ENCODE measurements at places on chromosomes 12 and 14.
A peak's percentile ranks its signal among the peaks of the same experiment; 100 is the strongest.

DNA sequence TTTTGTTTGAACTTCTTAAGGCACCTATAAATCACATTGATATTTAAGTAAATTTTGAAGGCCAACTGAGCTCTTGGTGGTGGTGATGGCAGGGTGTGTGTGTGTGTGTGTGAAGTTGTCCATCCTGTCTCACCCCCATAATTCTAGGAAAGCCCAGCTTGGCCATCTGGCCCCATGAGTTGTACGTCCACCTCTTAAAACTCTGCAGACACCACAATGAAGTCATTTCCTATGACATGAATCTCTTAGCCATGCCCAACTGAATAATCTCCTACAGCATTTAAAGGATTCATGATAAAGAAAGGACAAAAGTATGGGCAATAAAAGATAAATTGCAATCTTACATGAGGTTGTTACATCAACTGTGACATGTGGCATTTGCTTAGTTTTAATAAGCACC is 123.4 kb downstream of the TTC7B start:
- peak; percentile 36 for DNase-seq

- peak; percentile 12 for DNase-seq
These were observed 14.3 kb upstream of the PIP4K2C start for GRCh38 chr12:57576613-57577160.

DNA sequence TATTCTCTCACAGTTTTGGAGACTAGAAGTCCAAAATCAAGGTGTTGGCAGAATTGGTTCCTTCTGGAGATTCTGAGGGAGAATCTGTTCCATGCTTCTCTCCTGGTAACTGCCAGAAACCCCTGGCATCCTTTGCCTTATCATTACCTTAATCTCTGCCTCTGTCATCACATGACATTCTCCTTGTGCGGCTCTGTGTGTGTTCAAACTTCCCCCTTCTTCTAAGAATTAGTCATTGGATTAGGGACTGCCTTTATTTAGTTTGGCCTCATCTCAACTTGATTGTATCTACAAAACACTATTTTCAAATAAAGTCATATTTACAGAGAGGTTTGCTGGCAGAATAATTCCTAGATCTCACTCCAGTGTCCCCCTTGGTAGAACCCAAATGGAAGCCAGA is 68.9 kb downstream of the ZNF641 start:
- no peak for DNase-seq

DNA sequence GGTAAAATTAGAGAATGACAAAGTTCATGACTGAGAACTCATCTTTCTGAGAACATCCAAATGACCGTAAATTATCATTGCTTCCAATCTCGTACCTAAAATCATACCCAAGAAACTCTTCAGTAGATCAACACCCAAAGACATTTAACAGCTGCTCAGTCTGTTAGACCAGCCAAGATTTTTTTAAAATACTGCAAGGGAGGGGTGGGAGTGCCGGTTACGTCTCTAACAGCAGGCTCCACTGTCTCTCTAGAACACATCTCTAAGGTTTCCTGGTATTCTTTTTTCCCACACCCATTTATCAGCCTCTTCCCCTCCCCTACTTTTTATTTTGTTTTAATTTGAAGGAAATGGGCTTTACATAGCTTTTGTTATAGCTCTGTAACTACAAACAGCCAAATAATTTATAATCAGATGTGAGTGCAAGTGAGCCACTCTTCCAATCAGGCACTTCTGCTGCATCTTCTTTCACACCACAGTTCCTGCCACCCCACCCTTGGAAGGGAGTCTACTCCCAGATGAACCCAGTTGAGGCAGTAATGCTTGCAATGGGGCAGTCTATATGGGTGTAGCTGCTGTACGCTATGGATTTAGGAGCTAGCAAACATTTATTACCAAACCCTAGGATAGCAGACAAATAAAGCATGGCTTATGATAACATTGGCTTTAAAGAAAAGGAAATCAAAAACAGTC is 21.9 kb downstream of the PTPRB start:
- no peak for DNase-seq

DNA sequence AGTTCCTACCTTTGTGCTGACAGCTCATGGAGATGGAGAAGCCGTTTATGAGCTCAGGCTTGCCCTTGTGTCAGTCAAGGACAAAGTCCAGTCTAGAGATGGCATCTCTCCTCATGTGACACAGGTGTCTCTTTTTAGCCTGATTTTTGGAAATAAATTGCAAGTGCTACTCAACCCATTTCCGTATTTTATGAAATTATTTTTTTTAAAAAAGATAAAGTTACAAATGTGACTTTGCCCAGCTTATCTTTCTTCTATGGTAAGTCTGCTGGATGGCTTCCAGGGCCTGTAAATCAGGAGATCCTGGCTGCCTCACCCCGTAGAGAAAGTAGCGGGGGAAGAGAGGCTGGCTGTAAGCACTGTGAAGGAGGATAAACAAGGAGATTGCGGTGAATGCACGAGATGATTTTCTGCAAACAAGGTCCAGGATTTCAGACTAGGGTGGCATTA is 169.7 kb downstream of the MYRFL start:
- DNase-seq, result no peak

DNA sequence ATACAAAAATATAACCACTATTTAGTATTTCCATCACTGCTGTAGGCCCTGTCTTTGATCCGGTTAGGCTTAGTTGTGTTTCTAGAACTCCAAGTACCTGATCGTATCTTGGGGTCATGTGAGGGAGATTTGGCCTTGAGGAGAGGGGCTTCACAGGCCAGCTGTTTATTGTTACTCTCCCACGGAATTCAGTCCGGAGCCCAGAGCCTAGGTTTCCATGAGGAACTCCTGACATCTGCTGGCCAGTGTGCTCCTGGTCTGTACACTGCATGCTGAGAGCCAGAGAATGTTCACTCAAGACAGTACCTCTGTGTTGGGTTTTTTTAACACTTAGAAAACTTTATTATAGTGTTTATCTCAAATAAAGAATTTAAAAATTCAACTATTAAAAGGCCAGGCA is 341.0 kb upstream of the TMEM132C start:
- DNase-seq, result peak; percentile 56

DNA sequence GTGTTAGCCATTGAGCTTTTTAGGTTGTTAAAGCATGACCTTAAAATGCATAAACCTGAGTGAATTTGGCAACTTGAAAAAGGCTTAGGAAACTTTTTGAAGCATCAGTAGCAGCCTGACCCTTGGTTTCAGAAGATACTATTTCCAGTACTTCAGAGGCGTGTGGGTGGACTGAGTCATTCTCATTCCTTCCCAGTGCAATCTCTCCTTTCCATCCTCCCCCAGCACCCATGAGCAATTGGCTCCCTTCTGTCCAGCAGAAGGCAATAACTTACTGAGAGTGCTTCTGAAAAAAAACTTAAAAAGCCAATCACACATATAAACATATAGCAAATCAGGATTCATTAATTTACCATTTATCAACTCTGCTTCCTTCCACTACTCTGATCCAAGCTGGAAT is 299.3 kb upstream of the STXBP6 start:
- DNase-seq, result no peak

GRCh38 chr12:28390761-28391385 is 200.6 kb downstream of the CCDC91 start:
- DNase-seq, result peak; percentile 64

- DNase-seq, result no peak
These were observed 23.8 kb upstream of the PPP2R5C start for GRCh38 chr14:101737414-101738339.

- peak; percentile 74 for DNase-seq
These were observed 270.5 kb upstream of the PWP1 start for GRCh38 chr12:107415071-107415470.
